GM03348 (cell line): ENCODE measurements at places on chromosomes 5 and 9.
A peak's percentile ranks its signal among the peaks of the same experiment; 100 is the strongest.

- DNase-seq = no peak
Measured at GRCh38 chr5:86542532-86542931, 75.2 kb upstream of the COX7C start.

DNA sequence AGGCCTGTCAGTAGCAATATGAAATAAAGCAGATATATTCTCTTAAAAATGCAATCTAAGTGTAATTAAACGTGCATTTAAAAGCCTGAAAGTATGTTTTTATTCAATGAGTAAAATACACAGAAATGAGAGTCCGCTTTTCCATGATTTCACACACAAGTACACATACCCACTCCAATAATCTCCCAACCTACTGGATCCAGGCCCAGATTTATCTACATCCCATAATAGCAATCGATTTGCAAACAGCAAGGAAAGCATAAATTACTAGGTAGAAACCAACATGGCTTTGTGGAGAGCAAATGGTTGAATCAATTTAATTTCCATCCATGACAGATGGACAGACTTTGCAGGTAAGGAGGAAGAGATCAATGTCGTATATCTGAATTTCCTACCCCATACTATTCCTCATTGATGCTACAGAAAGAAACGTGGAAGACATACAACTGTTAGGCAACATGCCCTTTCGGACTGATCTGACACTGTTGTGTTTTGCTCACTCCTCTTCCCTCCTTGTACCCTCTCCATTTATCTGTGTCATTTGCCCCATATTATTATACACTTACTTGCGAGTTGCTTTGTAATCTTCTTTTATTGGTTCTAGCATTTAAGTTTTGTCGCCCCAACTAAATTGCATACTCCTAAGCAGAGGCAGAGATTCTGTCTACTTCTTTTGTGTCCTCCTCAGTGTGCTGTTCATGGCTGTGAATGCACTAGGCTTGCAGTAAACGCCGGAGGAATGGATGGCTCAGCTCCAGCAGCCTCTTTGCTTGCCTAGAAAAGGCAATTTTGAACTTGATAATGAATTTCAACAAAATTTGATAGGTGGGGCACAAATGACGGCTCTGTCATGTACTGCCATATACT lies 133.6 kb downstream of the NFIB start:
- DNase-seq = no peak

GRCh38 chr5:58407042-58407719 lies 52.7 kb downstream of the PLK2 start:
- peak; percentile 57 for DNase-seq

DNA sequence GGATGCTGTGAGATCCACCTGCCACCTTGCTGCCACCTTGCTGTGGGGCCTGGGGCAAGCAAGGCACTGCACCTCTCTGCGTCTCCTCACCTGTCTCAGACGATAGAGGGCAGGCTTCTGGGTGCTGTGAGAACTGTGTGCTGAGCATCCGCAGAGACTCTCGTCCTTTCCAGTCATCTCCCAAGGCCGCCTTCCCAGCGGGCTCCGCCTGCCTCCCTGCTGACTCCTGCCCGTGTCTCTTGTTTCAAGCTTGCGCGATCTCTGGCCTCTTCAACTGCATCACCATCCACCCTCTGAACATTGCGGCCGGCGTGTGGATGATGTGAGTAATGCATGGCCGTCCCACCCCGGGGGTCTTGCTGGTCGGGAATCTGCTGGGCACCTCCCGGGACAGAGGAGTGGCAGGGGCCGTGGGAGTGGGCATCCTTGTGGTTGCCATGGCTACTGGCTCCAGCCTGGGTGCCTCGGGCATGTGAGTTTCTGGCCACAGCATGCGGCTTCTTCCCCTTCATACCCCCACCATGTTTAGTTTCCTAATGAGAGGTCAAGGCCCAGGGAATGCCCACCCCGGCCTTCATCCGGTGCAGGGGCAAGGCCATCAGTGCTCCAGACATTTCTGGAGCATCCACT lies 3.6 kb downstream of the CACFD1 start:
- DNase-seq = no peak
